Endothelial cell of umbilical vein (primary cell): ENCODE measurements at places on chromosomes 16 and 17. TPM values are rescaled to one million over a fixed set of nuclear protein-coding genes. Genes with fewer than 3 reads are reported as not detected.
A peak's percentile ranks its signal among the peaks of the same experiment; 100 is the strongest.

PRSS22 gene
- not detected in 2 replicates for total RNA-seq

ZPBP2 gene
- total RNA-seq: not detected in 2 replicates

- DNase-seq: no peak
Measured at GRCh38 chr17:6276711-6277110, 158.2 kb downstream of the AIPL1 start.

DNA sequence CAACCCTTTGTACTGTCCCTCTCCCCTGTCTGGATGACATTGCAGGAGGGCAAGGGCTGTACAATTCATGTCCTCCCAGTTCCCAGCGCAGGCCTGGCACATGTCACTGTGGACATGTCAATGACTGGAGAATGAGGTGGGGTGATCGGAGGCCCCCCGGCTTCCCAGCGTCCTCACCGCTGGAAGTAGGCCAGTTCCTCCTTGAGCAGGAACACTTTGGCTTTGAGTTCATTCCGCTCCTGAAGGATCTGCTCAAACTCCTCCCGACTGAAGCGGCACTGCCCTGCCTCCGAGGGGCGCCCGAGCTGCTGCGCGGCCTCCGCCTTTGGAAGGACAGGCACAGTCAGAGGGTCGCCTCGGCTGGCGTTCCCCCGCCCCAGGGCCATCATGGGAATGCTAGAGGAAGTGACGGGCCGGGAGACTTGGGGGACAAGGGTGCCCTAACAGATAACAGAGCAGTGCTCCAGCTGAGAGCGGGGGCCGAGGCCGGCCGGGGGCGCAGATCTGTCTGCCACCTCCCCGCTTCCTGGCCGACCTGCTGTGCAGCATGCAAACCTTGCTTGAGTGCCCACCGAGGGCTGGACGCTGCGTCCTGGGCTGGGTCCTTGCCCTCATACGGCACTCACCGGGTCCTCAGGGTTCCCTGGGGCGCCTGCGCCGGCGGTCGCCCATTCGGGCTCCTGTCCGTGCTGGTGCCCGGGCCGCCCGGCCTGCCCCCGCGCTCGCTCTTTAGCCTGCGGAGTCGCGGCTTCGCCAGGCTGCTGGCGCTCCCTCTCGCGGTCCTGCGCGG, 1.3 kb downstream of the RILP start:
- peak; percentile 40 for DNase-seq

MRPS34 gene
- total RNA-seq: 85.2 and 102 TPM in 2 replicates

DNA sequence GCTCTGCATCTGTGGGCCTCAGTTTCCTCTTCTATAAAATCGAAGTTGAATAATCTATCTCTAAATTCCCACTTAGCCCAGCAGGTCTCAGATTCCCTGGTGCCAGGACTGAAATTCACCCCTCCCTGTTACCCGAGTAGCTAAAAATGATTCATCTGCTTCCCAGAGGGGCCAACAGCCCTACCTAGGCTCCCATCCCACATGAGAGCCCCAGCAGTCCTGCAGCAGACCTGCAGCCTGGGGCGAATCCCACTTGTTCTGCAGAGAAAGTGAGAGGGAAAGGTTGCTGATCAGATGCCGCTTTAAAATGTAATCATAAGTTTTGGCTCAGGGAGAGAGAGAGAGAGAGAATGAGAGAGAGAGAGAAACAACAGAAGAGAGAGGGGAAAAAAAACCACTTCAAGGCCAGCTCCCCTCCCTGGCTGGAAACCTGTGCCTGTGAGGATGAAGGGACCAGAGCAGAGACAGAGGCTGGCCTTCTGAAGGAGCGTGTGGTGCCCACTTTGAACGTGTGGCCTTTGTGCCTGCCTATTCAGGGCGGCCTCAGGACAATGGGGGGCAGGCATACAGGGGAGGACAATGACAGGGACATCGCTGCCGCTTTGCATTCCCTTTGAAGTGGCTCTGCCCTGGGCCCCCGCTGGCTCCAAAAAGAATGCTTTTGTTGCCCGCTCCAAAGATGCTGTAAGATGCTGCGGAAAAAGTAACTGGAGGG, 85.2 kb upstream of the NKD1 start:
- DNase-seq: no peak

DNA sequence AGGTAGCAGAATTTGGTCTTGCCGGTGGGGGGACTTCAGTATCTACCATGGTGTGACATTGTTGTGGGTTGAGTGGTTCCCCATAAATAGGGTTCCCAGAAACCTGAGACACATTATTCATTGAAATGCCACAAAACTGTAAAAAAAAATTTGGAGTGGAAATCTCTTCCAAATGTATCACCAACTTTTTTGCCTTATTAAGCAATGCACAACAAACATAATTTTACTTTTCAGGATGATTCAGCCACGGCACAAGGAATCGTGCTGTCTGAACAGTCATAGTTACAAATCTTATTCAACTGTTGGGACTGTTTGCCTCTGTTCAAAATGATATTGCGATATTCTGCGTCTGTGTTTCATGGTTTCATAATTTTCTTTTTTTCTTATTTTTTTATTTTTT, 181.2 kb downstream of the NTN1 start:
- no peak for DNase-seq

DNA sequence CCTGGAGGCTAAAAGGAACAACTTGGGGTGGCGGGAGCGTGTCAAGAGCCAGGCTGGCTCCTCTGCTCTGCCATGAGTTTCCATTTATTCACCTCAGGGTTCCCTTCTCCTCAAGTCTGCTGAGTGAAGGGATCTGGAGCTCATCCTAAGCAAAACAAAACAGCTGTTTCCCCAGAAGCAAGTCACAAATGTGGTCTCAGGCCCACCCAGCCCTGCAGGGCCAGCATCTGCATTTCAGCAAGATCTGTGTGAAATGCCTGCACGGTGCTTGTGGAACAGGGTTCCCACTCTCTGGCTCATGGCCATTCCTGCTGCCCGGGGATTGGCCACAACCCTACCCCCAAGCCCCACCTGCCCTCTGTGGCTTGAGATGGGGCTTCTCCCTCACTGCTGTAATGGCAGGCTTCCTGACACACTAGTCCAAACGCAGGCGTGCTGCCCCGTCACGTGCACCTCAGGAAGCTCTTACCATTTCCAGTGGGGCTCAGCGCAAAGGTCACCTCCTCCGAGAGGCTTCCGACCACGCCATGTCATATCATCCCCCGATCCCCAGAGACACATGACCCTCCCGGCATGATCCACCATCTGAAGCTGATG, 2.3 kb downstream of the SLC38A8 start:
- DNase-seq: no peak
